ENCODE measurements at places on chromosomes 3 and 15. TPM values are rescaled to one million over a fixed set of nuclear protein-coding genes. Genes with fewer than 3 reads are reported as not detected.

DNA sequence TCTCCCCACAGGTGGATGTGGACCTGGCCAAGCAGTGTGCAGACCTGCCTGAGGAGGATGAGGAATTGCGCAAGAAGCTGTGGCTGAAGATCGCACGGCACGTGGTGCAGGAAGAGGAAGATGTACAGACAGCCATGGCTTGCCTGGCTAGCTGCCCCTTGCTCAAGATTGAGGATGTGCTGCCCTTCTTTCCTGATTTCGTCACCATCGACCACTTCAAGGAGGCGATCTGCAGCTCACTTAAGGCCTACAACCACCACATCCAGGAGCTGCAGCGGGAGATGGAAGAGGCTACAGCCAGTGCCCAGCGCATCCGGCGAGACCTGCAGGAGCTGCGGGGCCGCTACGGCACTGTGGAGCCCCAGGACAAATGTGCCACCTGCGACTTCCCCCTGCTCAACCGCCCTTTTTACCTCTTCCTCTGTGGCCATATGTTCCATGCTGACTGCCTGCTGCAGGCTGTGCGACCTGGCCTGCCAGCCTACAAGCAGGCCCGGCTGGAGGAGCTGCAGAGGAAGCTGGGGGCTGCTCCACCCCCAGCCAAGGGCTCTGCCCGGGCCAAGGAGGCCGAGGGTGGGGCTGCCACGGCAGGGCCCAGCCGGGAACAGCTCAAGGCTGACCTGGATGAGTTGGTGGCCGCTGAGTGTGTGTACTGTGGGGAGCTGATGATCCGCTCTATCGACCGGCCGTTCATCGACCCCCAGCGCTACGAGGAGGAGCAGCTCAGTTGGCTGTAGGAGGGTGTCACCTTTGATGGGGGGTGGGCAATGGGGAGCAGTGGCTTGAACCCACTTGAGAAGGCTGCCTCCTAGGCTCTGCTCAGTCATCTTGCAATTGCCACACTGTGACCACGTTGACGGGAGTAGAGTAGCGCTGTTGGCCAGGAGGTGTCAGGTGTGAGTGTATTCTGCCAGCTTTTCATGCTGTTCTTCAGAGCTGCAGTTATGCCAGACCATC is 8.6 kb downstream of the VPS18 start:
- H3K4me3 ChIP-seq = no peak overlapping the region
- no peaks in the 10 kb centered on the region for H3K27me3 ChIP-seq
- no peak overlapping the region for H3K27ac ChIP-seq

GRCh38 chr3:125916376-125916978 is 52.5 kb upstream of the ROPN1B start:
- H3K27me3 ChIP-seq = no peaks in the 10 kb centered on the region
- H3K27ac ChIP-seq = peak overlapping the region; percentile 94
- DNase-seq = no peak
- no peaks in the 10 kb centered on the region for H3K4me1 ChIP-seq

Gene EIF4E3
- 23.3 TPM for total RNA-seq

DNA sequence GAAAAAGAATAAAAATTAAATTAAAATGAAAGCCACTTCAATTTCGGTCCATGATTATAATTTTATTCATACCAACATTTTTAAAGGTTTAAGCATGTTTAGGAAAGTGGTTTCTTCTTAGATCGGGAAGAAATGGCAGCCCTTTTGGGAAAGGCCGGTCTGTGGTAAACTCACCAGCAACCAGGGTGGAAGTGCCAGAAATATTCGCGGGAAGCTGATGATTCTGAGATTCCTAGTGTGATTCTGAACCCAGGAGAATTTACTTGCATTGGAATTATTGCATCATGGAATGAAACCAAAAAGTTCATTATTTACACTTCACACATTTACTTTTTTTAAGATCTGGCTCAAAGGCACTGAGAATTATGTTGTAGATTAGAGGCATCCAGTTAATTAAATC is 97.2 kb upstream of the CCNL1 start:
- H3K4me3 ChIP-seq = no peak overlapping the region
- DNase-seq = no peak
